Fibroblast of villous mesenchyme (primary cell): ENCODE measurements at places on chromosomes 3 and 15. TPM values are rescaled to one million over a fixed set of nuclear protein-coding genes. Genes with fewer than 3 reads are reported as not detected.

Gene CCDC191
- 1.7 and 1.9 TPM in 2 replicates for total RNA-seq

Gene TGM4
- total RNA-seq: not detected in 2 replicates

Gene PLSCR2
- 0.43 TPM in 1 of 2 replicates, not detected in the other for total RNA-seq

Gene KNL1
- 12.9 and 22.9 TPM in 2 replicates for total RNA-seq

- no peak for DNase-seq
Measured at GRCh38 chr3:45623846-45624245, 29.3 kb downstream of the LIMD1 start.
